ENCODE measurements at places on chromosomes 3 and 15.

DNA sequence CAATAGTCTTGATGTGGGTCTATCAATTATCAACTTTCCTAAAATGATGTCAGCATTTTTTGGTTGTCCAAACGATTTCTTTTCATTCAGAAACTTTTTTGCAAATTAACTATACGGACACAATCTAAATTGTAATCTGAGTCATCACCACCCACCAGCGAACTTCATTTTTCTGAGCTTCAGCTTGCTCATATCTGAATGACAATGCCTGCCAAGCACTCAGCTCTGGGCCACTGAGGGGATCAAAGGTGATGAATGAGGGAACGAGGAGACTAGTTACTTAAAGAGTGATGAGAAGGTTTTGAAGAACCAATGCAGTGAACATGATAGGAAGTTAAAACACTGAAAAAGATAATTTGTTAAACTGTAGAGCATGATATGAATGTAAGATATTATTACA lies 14.9 kb upstream of the TBC1D23 start:
- DNase-seq, result peak; percentile 31

- peak; percentile 77 for DNase-seq
Observed at GRCh38 chr3:107450254-107450893, 72.4 kb upstream of the BBX start.

GRCh38 chr15:69926006-69926405 lies 171.7 kb downstream of the TLE3 start:
- no peak for DNase-seq

DNA sequence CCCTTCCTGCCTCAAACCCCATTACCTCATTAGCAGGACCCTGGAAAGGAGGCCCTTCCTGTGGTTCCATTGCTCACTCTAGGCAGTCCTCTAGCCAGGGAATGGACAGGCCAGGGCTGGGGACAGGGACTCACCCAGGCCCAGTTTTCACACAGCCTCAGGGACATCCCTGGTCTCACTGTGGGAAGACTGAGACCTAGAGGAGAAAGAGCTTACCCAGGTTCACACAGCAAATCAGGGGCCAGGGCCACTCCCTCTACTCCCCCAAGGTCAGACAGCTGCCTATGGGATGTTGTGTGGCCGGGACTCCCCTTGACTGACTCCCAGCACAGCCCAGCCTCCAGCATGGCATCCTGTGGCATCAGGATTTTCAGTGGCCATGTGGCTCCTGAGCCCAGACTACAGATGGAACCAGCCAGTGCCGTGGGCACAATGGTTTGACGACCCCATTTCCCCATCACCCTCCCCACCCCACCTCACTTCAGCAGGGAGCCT lies 49.3 kb downstream of the ADAMTS7 start:
- no peak for DNase-seq

DNA sequence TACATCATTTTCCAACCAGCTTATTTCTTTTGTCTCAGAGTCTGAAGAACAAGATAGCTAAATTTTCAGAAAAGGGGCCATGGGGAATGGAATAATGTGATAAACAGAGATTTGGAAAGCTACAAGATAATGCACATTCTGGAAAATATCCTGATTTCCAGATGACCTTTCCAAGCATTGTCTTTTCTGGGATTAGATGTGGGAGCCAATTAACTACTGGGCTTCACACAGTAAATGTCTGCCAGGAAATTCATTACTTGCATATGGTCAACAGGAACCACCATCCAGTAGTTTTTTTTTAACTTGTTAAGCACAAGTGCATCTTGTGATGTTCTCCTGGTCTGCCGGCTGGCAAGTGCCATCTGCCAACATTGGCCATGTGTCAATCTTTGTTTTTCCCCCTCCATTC lies 131.1 kb upstream of the BFSP2 start:
- DNase-seq, result no peak

GRCh38 chr3:32492684-32493436 lies 9.8 kb downstream of the CMTM6 start:
- no peak for DNase-seq

DNA sequence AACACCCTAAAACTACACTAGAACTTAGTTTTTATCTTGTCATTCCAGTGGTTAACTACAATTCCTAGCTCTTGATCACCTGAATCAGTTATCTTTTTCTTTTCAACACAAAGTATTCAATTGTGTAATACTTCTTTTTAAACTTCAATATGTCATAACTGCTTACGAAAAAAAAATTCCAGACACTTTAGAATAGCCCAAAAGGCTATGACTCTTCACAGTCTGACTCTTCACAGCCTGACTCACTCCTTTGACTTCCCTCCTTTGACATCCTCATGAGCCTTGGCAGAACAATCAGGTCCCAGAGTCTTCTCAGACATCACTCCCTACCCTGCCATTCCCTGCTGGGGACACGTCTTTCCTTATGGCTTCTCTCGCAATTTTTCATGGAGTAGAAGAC lies 727.1 kb downstream of the ROBO1 start:
- DNase-seq, result peak; percentile 64

DNA sequence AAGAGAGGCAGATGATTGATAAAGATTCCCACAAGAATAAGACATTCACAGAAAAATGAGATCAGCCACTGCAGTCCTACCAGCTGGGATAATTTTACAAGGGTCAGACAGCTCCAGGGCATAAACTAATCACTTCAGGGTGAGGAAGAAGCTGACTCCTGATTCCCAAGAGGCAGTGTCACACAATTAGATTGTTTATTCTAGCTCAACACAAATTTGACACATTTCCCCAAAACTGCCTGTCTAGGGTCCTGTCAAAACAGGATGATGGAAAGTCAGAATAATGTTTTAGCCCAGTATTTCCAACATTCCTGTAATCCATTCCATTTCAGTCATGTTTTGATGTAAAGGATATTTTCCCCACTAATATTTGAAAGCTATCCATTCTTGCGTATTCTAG lies 110.8 kb downstream of the TNIK start:
- DNase-seq, result no peak

- no peak for DNase-seq
Observed at GRCh38 chr3:126835472-126836219, 131.6 kb downstream of the CHCHD6 start.

GRCh38 chr15:77852241-77853007 lies 219.7 kb upstream of the LINGO1 start:
- no peak for DNase-seq

GRCh38 chr3:123372686-123373473 lies 76.0 kb downstream of the ADCY5 start:
- no peak for DNase-seq

DNA sequence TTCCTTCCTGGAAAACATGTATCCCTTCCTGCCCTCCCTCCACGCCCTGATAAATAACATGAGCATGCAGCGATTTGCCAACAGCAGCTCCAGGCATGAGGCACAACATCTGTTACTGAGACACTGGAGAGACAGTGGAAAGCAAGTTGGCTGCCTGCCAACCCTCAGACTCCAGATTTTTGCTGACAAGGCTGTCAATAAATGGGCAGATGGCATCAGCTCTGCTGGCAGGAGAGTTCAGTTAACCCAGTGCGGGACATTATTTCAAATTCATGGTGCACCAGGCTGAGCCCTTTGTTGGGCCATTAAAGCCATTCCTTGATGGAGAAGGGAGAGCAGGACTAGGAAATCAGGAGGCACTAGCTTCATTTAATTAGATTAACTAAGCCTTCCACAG lies 293.3 kb downstream of the MEX3B start:
- no peak for DNase-seq

- no peak for DNase-seq
Observed at GRCh38 chr3:157263027-157263426, 103.1 kb upstream of the CCNL1 start.

- DNase-seq, result no peak
Observed at GRCh38 chr3:123480428-123480827, 31.5 kb upstream of the ADCY5 start.

- DNase-seq, result no peak
Observed at GRCh38 chr3:46070595-46071093, 43.4 kb upstream of the XCR1 start.

GRCh38 chr15:47987908-47988532 lies 132.8 kb upstream of the SLC24A5 start:
- DNase-seq, result peak; percentile 77

- DNase-seq, result no peak
Observed at GRCh38 chr3:197337656-197338055, 39.2 kb upstream of the DLG1 start.

DNA sequence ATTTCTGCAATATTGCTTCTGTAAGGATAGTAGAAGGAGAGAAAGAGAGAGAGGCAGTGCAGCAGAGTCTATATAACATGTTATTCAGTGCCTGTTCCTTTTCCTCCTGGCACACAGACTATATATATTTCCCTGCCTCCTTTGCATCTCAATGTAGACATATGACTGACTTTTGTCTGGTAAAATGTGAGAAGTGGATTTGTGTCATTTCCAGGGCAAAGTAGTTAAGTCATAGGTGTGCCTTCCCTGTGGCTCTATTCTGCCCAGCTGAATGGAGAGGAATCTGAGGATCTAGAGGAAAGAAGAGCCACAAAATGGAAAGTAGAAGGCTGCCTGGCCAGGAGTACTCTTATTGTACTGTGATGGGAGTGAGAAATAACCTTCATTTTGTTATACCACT lies 54.6 kb upstream of the CADPS start:
- DNase-seq, result no peak

- DNase-seq, result peak; percentile 93
Observed at GRCh38 chr3:48232734-48233133, 8.2 kb upstream of the ZNF589 start.

DNA sequence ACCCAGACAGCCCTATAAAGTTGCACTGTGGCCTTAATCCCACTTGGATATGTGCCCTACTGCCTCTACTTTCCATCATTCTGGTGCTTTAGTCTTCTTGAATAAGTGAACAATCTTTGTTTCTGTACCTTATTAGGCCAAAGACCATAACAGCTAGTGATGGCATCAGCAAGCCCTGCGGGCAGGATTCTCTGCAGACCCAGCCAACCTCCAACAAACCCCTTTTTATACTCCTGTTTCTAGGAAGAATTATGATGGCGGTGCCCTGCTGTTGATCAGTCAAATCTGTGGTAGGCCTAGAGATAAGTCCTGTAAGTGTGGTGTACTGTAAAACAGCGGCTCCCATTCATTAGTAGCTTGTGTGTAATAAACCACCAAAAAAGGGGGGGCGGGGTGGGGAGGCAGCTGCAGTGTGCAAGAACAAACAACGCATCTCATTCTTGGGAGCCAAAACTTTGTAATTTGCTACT lies 40.5 kb downstream of the SOX2 start:
- DNase-seq, result no peak

DNA sequence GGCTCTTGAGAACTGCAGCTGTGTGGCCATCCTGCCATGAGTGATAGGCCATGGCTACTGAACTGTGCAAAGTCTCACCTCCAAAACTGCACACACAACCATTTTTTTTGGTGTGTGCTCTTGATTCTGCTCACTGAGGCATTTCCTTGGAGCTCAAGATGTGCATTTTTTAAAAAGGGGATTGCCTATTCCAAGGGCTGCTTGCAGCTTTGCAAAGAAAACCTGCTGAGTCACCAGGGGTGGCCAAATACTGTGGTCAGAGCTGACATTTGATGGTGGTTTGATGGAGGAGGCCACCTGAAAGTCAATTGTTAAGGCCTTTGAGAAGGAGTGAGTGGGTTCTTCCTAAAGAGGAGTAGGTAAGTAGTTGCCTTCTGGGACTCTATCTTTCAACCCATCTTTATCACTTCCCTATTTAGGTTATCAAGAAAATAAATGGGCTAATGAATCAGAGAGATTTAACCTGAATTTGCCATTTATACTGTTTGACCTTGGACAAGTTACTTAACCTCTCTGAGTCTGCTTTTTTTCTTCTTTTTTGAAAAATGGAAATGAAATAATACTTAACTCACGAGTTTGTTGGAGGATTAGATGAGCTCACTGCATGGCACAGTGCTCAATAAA lies 87.9 kb downstream of the CHST2 start:
- DNase-seq, result no peak

DNA sequence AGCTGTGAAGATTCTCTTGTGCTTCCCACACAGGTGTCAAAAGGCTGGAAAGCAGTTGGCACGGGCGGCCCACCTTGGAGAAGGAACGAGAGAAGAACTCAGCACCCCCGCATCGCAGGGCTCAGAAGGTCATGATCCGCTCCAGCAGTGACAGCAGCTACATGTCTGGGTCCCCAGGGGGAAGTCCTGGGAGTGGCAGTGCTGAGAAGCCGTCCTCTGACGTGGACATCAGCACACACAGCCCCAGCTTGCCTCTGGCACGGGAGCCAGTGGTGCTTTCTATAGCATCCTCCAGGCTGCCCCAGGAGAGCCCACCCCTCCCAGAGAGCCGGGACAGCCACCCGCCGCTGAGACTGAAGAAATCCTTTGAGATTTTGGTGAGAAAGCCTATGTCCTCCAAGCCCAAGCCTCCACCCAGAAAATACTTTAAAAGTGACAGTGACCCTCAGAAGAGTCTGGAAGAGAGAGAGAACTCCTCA lies 31.4 kb downstream of the STARD5 start:
- no peak for DNase-seq

GRCh38 chr15:82680200-82681102 lies 29.2 kb downstream of the AP3B2 start:
- no peak for DNase-seq

- no peak for DNase-seq
Observed at GRCh38 chr3:176431991-176432390, 765.3 kb downstream of the TBL1XR1 start.

GRCh38 chr3:72445827-72446217 lies 402.4 kb downstream of the SHQ1 start:
- no peak for DNase-seq

- DNase-seq, result no peak
Observed at GRCh38 chr3:117761703-117762620, 1052.4 kb downstream of the TUSC7 start.

DNA sequence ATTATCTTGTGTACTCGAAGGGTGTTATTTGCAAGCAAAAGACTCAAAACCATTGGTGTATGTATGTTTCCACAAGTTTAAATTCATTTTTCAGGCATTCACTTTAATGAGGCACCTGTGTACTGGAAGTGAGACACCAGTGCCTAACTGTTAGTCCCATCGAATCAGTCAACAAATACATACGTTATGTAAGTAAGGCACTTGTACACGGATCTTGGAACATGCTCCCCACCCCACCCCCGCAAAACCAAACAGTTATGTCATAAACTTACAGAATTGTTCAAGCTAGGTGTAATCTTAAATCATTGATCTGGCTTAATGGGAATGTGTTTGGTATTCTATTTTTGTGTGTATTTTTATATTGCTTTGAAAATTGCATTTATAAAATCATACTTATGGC lies 17.1 kb downstream of the LRRC28 start:
- no peak for DNase-seq

DNA sequence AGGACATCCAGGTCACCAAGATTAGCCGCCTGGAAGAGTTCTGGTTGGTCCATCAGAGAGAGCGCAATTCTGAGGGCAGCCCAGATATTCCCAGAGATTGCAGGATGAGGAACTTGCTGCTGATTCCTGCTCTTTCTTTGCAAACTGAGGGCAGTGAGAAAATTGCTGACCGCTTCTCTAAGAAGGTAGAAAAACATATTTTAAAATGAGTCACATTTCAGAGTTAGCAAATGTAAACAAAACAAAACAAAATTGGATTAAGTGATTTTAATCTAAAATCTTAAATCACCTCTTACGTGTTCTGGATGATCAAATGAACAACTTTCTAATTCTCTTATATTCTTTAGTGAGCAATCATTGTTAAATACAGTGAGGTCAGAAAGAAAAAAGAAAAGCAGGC lies 149.0 kb downstream of the USP13 start:
- no peak for DNase-seq

GRCh38 chr15:66855041-66855440 lies 153.0 kb downstream of the SMAD6 start:
- no peak for DNase-seq

- DNase-seq, result no peak
Observed at GRCh38 chr3:159555205-159555604, 433.4 kb upstream of the IL12A start.

GRCh38 chr3:153145454-153145853 lies 16.6 kb upstream of the RAP2B start:
- DNase-seq, result no peak
